ENCODE measurements at places on chromosomes 16 and 17.
A peak's percentile ranks its signal among the peaks of the same experiment; 100 is the strongest.

DNA sequence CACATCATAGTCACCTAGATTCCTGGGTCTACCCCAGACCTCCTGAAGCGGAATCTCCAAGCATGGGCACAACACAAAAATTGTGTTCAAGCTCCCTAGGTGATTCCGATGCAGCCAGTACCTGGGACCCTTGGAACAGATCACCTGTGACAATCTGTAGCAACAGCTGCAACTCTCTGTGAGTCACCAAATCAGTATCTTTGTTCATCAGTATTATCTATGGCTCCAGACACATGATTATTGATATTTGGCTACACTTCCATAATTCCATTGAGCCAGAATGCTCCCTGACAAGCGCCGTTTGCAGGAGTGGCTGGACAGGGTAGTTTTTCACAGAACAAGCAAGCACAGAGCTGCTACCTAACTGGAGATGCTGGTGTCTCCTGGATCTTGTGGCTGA lies 16.2 kb downstream of the SLC6A4 start:
- no peak for DNase-seq

- no peak for DNase-seq
These were observed 14.4 kb upstream of the HOXB2 start for GRCh38 chr17:48559122-48559839.

DNA sequence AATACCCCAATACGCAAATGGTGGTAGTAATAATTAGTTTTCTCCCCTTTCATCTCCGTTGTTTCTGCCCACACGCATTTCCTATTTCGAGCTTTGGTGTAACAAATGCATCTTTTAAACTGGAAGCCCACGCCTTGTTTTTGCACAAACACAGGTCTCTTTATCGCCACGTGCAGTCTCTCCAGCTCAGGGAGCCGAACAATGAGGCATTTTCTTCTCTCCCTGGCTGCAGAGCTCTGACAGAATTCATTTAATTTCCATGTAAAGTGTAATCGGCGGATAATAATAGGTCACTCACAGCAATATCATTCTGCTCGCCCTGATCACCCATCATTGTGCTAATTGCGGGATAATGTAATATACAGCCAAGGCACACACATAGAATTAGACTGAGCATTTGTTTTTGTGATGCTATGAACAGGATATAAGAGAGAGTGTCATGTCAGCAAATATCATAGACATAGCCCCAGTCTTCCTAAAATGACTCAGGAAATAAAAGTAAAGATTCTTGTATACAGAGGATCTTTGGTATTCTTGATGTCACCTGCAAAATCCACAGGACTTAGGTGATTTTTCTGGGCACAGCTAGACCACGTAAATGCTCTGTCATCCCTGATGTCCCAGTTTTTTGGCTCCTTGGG lies 452.6 kb upstream of the CDH11 start:
- DNase-seq = no peak

- no peak for DNase-seq
These were observed 10.7 kb downstream of the DLX3 start for GRCh38 chr17:49984283-49984682.

DNA sequence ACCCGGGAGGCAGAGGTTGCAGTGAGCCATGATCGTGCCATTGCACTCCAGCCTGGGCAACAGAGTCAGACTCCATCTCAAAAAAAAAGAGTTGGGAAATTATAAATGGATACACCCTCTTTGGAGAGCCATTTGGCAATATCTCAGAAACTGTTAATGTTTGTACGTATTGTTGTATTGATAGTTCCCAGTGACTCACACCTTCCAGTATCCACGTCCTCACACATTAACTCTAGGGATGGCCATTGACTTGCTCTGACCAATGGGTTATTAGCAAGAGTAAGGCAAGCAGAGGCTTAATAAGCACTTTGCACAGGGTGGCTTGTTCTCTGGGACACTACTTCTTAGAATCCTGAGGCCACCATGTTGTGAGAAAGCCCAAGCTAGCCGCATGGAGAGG lies 107.6 kb upstream of the LHX1 start:
- no peak for DNase-seq

DNA sequence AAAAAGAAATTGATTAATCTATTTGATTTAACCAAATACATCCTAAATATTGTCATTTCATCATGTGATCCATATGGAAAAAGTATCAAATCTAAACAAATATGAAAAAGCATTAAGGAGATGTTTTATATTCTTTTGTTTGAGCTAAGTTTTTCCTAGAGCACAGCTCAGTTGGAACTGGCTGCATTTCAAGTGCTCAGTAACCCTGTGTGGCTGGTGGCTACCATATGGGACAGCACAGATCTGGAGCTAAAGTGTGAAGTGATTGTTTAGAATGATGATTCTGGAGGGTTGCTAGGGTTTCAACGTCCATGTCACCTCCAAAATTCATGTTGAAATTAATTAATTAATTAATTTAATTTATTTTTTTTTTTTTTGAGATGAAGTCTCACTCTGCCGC lies 137.5 kb downstream of the XYLT1 start:
- no peak for DNase-seq

DNA sequence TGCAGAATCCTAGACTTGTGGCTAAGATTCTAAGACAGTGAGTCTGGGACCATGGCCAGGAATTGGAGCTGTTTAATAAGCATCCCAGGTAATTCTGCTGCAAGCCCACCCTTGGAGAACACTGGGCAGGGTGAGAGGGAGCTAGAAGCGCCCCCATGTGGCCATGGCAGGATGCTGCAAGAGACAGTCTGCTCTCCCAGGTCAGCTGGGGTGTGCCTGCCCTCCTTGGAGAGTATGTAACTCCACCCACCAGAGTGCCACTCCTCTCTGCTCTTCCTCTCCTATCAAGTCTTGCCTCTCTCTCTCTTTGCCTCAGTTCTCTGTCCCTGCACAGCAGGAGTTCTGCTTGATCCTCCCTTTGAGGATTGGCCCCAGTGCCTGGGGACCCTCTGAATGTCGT lies 14.9 kb downstream of the RCVRN start:
- peak; percentile 67 for DNase-seq

- DNase-seq = no peak
These were observed 29.8 kb upstream of the ABCC11 start for GRCh38 chr16:48277158-48277557.

- no peak for DNase-seq
These were observed 50.2 kb downstream of the ANKFN1 start for GRCh38 chr17:56203430-56203829.

DNA sequence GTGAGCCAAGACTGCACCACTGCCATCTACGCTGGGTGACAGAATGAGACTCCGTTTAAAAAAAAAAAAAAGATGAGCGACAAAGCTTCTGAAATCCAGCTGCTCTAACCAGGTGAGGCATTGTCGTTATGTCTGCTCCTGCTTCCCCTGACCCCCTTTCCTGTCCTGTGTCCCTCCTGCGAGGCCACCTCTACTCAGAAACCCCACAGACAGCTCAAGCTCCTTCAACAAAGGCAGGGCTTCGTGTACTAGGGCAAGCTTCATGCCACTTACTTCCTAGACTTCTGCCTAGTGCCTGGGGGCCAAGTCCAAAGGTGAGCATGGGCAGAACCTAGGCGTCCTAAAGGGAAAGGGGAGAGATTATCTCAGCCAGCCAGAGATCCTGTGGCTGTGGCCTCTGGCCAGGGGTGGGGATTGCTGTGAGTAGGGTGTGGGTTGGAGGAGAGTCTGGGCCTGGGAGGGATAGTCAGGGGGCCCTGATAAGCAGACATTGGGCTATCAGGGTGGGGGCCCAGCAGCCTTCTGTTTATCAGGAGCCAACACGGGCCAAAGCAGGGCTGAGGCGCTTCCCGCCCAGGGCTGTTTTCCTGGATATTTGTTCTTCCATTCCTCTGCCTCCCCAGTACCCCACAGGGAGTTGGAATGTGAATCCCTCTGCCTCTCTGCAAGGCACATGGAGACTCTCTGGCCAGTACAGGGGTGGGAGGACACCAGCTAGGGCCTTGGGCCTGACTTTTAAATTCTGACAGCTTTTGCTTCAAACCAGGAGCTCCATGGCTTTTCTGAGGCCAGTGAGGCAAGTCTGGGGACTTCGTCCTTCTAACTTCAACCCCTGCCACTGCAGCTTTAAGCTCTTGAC lies 10.4 kb downstream of the ERAL1 start:
- DNase-seq = peak; percentile 18

DNA sequence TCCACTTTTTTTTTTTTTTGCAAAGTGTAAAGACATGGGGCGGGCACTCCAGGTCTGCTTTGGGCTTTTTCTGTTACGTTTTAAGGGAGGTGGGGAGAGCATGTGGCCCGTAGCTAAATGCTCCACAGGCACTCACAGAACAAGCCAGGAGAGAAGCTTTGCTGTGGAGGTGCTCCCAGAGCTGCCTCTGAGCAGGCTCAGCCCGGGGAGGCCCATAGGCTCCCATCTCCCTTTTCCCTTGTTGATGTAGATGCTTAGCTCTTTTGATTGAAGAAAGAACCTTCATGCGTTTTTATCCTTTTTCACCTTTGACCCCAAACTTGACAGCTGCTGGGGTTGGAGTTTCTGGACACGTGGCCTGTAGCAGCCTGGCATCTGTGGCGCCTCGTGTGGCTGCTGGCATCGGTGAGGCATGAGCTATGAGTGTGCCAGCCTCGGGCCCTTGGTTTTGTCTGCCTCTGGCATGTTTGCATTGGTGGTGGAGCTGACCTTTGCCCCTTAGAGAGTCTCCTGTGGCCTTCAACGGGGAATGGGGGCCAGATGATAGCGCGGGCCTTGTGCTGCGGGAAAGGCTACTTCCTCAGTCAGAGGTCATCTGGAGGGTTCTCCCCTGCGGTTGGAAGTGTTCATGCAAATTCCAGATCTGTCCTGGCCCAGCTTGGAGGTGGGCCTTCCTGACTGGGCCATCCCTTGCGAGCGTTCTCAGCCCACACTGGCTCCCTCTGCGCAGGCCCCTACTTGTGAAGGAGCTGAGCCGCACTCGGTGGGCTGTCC lies 20.0 kb upstream of the IL17C start:
- DNase-seq = no peak

DNA sequence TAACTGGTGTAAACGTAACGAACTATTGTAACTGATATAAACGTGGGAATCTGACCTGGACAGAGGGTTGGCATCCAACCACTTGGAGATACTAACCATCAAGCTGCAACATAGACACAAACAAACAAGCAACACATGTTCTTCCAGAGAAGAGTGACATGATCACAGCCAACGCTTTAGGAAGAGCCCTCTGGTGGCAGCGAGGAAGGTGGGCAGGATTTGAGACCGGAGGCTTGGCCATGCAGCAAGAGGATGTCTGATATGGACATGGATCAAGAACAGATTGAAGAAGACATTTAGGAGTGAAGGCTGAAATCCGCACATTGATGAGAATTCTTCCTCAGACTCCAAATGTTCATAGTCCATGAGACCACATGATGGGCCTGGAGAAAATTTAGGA lies 40.3 kb upstream of the TNRC6A start:
- DNase-seq = peak; percentile 52

DNA sequence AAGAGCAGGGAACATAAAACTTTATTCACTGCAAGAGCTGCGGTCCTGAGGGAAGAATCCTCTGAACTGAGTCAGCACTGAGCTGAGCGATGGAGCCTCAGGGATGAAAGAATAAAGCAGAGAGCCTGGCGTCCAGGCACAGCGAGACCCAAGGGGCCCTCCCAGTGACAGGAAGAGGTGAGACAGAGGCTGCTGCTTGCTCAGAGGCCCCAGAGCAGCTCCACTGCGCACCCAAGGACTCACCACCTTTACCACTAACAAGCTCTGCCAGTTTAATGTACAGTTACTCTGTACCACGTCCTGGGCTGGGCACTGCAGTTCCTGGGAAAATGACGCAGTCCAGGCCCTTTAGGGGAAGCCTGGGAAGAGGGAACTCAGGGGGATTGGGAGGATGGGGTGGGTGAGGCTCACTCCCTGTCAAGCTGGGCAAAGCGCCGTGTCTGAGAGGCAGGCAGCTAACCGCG lies 5.6 kb downstream of the GFAP start:
- no peak for DNase-seq

Measured in endothelial cell (in vitro differentiated cells).